ENCODE measurements at places on chromosomes 12 and 14.

DNA sequence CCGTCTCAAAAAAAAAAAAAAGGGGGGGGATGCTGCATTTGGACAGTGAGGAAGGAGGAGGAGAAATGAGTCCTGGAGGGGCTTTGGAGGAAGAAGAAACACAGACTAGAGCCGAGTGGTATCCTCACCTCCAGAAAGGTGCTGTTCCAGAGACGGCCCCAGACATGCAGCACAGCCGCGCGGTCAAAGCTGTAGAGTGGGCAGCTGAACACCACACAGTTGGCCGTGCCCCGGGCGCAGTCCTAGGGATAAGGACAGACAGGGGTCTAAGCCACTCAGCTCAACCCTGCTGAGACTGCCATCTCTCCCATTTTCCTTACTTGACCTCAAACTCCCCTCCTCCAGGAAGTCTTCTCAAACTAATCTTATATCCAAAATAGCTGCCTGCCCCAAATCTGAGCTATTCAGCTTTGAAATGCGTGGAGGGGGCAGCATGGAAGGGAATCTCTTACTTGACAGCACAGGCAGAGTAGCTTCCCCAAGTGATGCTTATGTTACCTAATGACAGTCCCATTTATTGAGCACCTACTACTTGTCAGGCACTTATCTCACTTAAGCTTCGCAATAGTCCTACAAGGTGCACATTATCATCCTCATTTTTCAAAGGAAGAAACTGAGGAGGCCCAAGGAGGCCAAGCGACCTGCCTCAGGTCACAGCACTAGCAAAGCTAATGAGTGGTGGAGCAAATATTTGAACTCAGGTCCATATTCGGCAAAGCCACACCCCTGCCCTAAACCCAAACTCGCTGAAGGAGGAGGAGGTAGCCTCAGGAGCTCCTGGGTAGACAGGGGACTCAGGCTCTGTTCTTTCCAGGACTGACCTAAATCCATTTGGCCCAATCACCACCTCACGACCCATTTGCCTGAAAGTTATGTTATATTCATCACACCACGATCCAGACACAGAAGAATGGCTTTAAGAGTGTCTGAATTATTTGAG lies 18.7 kb downstream of the ITGA7 start:
- DNase-seq = no peak

GRCh38 chr12:128817111-128818015 lies 6.4 kb downstream of the SLC15A4 start:
- DNase-seq = no peak

- DNase-seq = no peak
Observed at GRCh38 chr14:103694572-103695026, 20.7 kb downstream of the XRCC3 start.

- no peak for DNase-seq
Observed at GRCh38 chr14:105167303-105168092, 1.1 kb downstream of the JAG2 start.

DNA sequence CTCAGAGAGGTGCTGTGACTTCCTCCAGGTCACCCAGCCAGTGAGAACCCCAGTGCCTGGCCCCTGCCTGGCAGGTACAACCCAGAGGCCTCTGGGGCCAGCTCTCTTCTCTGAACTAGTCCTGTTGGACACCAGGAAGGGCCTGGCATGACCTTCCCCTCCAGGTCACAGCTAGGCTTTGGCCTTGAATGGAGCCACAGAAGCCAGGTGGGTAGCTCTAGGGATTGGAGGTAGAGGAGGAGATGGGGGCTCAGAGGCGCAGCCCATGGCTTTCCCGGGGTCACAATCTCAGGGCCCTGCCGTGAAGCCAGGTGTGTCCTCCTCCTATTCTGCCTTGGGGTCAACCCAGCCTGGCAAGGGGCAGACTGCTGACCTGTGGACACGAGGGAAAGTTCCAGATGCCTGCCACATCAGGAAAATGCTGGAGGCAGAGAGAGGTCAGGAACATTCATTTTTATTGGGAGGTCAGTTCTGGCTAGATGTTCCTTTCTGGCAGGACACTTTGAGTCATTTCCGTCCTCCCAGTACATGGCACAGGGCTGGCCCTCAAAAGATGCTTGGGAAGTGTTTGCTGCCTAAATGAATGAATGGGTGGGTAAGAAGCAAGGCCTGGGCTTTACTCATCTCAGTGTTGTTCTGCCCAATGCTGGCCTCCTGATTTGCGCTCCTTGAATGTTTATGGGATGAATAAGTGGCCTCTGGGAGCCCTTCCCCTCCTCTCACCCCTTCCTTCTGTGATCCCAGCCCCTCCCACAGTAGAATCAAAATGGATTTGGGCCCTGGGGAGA lies 25.4 kb downstream of the FAM222A start:
- no peak for DNase-seq

DNA sequence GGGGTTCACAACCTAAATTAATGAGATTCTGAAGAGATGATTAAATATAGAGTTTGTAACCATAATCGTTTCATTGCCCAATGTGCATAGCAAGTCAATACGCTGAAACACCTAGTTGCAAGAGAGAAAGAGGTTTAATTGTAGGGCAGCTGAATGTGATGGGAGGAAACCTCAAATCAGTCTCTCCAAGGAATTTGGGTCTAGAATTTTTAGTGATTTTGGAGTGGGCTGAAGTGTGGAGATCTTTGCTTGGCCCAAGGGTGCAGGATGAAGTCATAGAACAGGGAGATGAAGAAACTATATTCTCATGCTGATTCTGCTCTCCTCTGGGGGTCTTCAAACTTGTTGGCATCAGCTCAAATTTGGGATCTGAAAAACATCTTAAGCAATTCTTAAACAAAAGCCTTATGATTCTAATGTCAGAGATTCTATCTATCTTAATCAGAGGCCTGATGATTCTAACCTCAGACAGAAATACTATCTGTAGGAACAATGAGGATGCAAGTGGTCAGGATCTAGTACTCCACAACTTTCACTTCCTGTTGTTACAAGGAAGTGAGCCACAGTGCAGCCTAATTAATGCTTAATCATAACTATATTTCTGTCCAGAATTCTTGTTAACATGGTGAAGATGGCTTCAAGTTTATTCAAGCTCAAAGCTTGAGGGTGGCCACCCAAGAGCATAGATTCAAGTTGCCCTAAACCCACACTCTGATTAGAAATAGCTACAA lies 80.2 kb upstream of the FUT8 start:
- DNase-seq = no peak

DNA sequence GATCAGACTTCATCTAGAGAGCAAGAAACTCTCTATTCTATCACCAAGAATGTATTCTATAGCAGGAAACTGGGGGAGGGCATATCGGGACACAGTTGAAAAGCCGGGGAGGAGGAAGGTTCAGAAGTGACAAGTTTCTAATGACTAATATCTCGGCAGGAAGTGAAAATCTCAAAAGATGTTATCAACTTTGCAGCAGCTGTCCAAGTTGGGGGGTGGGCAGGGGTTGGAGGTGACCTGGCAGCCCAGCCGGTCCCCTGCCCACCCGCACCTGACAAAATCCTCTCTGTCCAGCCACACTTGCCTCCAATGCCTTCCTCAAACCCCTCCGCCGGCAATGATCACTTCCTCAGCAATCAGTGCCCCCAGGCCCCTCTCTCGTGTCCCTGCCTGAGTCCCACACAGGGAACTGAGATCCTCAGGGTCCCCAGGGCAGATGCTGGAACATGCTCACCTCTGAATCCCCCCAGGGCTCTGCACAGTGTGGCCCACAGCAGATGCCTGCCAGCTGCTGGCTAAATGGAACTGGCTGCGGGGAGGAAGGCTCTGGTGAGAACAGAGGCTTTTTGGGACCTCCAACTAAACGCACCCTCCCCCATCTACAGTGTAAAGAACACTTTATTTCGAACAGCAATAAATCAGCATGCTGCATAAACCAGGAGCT lies 43.9 kb downstream of the CCDC88C start:
- DNase-seq = no peak

DNA sequence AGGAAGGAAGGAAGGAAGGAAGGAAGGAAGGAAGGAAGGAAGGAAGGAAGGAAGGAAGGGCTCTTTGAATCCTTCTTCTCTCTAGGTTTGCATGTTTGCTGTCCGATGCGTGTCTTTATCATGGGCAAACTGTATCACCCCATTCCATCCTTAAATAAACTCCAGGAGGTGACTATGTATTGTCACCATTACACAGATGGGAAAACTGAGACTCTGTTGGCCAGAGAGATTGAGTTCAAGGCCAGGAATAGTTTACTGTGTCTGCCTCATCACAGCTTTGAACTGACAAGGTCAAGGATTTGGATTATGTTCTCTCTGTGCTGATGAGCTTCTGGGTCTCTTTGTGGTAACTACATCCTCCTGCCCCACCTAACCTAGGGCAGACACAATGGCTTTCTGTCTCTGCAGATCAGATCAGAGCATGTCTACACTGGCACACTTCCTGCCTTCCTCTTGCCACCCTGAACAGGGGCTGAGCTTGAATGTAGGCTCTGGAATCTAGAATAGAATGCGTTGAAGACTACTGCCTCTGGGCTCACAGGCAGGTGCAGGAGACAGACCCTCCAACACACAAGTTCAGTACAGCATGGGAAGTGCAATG lies 78.9 kb upstream of the MAP1LC3B2 start:
- DNase-seq = no peak

DNA sequence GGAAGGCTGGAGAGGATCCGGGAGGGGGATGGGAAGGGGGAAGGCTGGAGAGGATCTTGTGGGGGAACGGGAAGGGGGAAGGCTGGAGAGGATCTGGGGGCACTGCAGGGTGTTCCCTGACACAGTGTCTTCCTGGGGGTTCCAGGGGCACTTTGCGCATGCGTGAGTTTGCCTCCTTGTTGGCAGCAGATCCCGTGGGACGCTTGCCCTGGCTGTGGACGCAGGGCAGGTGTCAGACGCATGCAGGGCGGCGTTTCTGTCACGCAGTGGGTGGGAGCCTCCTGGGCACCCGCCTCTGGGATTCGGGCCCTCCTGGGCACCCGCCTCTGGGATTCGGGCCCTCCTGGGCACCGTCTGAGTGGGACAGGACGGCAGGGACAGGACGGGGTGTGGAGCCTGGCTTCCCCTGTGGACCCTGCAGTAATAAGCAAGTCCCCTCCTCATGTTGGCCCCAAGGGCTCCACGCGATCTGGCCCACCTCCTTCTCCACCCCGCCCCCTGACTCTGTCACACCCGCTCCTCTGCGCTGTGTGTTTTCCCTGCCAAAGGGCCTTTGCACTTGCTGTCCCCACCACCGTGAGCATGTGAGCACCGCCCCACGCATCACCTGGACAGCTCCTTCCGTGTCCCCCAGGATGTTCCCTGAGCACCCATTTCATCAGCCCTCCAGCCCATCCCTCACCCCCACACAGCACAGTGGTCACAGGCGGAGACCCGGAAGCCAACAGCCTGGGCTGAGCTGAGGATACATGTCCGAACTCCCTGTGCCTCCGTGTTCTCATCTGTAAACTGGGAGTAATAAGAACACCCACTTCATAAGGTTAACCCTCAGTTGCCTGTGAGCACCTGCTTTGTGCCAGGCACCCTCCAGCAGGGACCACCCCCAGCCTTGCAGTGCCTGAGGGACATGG lies 4.4 kb downstream of the MMP17 start:
- no peak for DNase-seq

GRCh38 chr12:48447755-48448154 lies 24.6 kb upstream of the ANP32D start:
- DNase-seq = no peak

GRCh38 chr14:72010474-72010873 lies 78.2 kb downstream of the RGS6 start:
- DNase-seq = no peak

- DNase-seq = no peak
Observed at GRCh38 chr12:121709478-121709961, 3.0 kb upstream of the TMEM120B start.

DNA sequence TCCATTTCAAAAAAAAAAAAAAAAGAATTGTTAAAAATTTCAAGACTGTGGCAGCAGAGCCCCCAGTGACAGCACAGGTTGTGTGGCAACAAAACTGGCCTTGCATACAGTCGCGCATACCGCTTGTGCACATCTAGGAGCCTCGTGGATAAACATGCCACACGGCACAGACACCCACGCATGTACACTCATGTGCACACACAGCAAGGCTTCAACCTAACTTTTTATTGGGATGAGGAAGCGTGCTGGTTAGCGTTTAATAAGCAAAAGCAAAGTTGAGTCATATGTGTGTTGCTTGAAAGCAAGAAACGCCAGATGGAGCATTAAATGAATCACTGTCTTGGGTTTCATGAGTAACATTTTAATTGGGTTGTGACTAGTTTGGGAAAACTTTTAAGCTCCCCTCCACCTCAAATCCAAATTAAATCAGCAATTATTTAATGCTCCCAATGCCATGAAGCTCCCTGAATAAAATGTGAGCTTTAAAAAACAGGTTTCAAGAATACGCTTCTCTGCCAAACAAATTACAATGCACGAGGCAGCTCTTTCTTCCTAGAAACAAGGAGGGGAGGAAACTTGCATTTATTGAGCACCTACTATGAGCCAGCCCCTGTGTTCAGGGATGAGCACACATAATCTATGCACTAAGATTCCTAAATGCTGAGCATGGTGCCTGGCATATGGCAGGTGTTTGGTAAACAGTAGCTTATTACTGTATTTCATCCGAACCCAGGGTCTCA lies 35.7 kb upstream of the EML1 start:
- DNase-seq = no peak

DNA sequence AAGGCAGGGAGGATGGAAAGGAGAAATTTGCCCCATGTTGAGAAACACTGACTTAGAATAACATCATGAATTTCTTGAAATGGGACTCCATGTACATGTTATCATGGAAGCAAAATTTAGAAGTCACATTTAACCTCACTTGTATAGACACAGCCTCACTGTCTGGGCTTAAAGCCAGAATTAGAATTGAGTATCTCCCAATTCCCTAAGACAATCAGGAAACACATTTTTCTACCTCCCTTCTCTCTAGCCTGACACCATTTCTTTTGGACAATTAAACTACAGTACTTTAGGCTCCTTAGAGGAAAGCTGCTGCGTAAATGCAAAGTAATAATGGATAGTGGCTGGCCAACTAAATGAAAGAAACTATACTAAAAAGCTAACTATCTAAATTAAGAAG lies 795.5 kb downstream of the C12orf50 start:
- DNase-seq = no peak

GRCh38 chr12:109631302-109631701 lies 57.7 kb downstream of the MVK start:
- DNase-seq = no peak

GRCh38 chr14:51727526-51727925 lies 75.8 kb downstream of the FRMD6 start:
- no peak for DNase-seq

DNA sequence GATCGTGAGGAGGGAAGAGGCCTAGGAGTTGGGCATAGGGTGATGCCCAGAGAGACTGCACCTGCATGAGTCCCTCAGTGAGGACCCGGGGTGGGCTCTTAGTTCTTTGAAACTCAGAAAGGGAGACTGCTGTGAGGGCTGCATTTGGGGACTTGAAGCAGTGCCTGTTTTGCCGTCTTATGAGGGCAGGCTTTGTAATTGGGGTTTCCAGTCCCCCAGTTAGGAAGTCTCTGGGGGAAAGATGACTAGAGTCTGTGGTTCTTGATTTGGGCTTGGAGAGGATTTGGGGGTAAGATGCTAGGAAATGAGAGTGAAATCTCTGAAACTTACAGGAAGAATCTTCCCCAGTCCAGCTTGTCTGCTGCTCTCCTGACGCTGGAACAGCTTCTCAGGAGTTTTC lies 99.6 kb downstream of the ARF6 start:
- DNase-seq = no peak

- no peak for DNase-seq
Observed at GRCh38 chr12:115897729-115898128, 379.8 kb downstream of the MED13L start.

GRCh38 chr12:89836026-89836425 lies 127.4 kb upstream of the ATP2B1 start:
- no peak for DNase-seq

GRCh38 chr12:87818441-87818840 lies 210.8 kb downstream of the C12orf50 start:
- DNase-seq = no peak

GRCh38 chr14:99810559-99810874 lies 17.3 kb downstream of the EML1 start:
- no peak for DNase-seq

All from NCI-H2081 treated with DMSO at 0.1 percent for 48 hours (cell line).